LHCN-M2 (cell line): ENCODE measurements at places on chromosomes 2 and 18. TPM values are rescaled to one million over a fixed set of nuclear protein-coding genes. Genes with fewer than 3 reads are reported as not detected.

REG1A gene
- total RNA-seq: not detected in 2 replicates

DNA sequence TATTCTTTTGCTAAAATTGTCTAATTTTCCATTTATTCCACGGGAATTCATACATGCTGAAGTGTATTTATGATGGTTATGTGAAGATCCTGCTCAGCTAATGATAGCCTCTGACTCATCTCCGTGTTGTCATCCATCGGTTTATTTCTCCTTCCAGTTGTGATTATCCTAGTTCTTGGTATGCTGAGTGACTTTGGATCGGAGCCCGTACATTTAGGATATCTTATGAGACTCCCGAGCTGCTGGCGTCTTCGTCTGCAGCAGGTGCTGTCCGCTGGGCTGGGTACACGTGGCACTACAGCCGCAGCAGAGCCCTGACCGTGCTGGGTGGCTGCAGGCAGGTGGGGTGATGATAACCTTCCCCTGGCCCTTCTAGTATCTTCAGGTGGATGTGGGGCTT, 40.1 kb upstream of the GALR1 start:
- DNase-seq: peak; percentile 83

SERPINB12 gene
- 0.29 TPM in 1 of 2 replicates, not detected in the other for total RNA-seq

HOXD13 gene
- not detected in 2 replicates for total RNA-seq
